Astrocyte (in vitro differentiated cells and primary cell): ENCODE measurements at places on chromosomes 1 and 21. TPM values are rescaled to one million over a fixed set of nuclear protein-coding genes. Genes with fewer than 3 reads are reported as not detected.
A peak's percentile ranks its signal among the peaks of the same experiment; 100 is the strongest.

GRCh38 chr1:37461698-37462436, 12.5 kb upstream of the ZC3H12A start:
- H3K4me1 ChIP-seq = peaks cover 4% of the 10 kb centered on the region
- H3K36me3 ChIP-seq = no peaks in the 10 kb centered on the region
- H3K4me3 ChIP-seq = no peak overlapping the region
- DNase-seq = no peak
- no peaks in the 10 kb centered on the region for H3K27me3 ChIP-seq

FALEC gene
- total RNA-seq = 0.43 TPM in 1 of 2 replicates, not detected in the other

DNA sequence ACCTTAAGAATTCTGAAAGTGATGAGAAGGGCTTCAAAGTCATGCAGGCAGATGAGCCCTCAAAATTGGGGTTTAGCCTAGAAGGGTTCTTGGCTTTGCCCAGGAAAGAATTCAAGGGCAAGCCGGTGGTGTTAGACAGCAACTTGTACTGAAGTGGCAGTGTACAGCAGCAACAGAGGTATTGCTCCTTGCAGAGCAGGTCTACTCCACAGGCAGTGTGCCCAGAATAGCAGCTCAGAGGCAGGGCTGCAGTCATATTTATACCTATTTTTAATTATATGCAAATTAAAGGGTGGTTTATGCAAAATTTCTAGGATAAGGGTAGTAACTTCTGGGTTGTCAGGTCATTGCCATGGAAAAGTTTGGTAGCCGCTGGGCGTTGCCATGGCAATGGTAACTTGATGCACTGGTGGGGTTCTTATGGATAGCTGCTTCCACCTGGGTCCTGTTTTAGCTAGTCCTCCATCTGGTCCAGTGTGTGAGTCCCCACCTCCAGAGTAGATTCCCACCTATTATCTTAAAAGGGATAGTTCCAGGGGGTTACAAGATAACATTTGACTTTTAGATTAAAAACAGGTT, 57.9 kb upstream of the CR2 start:
- H3K4me1 ChIP-seq = peaks cover 7% of the 10 kb centered on the region
- H3K27me3 ChIP-seq = no peaks in the 10 kb centered on the region
- DNase-seq = no peak
- no peak overlapping the region for H3K4me3 ChIP-seq

DNA sequence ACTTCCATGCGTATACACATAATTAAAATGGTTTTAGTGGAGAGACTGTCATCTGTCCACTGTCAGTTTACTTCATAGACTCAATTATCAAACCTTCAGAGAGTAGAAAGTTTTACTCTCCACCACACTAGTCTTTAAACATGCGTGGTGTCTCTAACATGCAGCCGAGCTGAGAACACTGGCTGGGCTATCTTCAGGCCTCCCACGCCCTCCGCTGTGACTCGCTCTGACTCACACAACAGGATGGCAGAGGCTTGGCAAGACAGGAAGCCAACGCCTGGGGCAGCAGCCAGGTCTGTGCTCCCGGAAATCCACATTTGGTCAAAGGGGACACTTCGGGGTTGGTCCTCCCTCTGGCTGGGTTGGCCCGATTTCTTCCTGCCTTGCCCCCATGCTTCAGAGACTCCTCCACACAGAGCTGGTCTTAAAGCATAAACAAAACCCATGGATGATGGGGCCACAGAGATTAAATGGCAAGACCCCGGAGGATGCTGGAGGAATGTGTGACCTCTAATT, 22.7 kb upstream of the IFNGR2 start:
- peaks cover 35% of the 10 kb centered on the region for H3K4me1 ChIP-seq
- peak overlapping the region; percentile 92 for H3K27ac ChIP-seq
- no peaks in the 10 kb centered on the region for H3K36me3 ChIP-seq
- peak; percentile 93 for DNase-seq
- no peak overlapping the region for H3K4me3 ChIP-seq

ZMYM1 gene
- total RNA-seq = 15.1 and 17.1 TPM in 2 replicates

GRCh38 chr1:8423269-8423691, 105.4 kb downstream of the SLC45A1 start:
- H3K4me3 ChIP-seq = peak overlapping the region; percentile 87
- no peak for DNase-seq
- no peaks in the 10 kb centered on the region for H3K27me3 ChIP-seq
- H3K36me3 ChIP-seq = peaks cover 23% of the 10 kb centered on the region
- H3K4me1 ChIP-seq = peaks cover 20% of the 10 kb centered on the region
- peak overlapping the region; percentile 82 for H3K27ac ChIP-seq
